ENCODE measurements at places on chromosomes 16 and 17.

DNA sequence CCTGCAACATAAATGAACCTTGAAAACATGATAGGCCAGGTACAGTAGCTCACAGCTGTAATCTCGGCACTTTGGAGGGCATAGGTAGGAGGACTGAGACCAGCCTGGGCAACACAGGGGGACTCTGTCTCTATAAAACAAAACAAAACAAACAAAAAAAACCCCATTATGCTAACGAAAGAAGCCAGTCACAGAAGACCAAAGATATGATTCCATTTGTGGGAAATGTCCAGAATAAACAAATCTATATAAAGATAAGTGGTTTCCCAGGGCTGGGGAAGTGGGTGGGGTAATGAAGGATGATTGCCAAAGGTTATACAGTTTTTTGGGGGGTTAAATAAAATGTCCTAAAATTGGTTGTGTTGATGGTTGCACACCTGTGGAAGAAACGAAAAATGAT lies 36.5 kb upstream of the SIAH1 start:
- DNase-seq, result no peak

GRCh38 chr17:38584350-38584925 lies 21.3 kb downstream of the SRCIN1 start:
- DNase-seq, result no peak

DNA sequence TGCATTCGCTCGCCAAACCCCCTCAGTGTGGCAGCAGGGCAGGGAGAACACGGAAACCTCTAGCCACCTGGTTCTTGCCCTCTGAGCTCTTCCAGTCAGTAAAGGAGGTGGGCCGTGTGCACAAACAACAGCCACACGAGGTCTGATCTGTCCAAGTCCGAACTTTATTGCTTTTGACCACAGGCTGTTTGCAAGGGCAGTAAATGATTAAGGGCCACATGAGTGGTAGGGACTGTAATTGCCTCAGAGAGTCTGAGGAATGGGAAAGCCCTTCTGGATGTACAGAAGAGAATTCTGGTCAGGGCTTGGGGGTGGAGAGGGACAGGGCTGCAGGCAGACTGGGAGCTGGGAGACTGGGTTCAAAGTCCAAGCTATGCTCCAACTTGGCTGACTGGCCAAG lies 75.7 kb upstream of the LHX1 start:
- no peak for DNase-seq

DNA sequence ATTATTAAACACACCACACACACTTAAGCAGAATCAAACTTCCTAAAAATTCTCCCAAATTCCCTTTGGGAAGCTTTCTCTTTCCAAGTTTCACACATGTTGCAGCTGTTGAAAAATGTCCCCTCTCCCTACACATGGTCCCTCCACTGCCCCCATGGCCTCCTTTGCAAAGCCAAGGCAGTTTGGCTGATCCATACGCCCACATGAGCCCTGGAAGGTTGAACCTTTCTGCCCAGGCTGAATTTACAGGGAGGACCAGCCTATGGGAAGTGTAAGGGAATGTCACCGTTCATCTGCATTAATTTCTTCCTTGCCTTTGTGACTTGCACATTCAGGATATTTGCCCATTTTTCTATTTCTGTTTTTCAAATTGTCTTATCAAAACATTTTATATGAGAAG lies 31.1 kb upstream of the SHISA6 start:
- no peak for DNase-seq

GRCh38 chr17:72090108-72090507 lies 30.7 kb upstream of the SOX9 start:
- no peak for DNase-seq

DNA sequence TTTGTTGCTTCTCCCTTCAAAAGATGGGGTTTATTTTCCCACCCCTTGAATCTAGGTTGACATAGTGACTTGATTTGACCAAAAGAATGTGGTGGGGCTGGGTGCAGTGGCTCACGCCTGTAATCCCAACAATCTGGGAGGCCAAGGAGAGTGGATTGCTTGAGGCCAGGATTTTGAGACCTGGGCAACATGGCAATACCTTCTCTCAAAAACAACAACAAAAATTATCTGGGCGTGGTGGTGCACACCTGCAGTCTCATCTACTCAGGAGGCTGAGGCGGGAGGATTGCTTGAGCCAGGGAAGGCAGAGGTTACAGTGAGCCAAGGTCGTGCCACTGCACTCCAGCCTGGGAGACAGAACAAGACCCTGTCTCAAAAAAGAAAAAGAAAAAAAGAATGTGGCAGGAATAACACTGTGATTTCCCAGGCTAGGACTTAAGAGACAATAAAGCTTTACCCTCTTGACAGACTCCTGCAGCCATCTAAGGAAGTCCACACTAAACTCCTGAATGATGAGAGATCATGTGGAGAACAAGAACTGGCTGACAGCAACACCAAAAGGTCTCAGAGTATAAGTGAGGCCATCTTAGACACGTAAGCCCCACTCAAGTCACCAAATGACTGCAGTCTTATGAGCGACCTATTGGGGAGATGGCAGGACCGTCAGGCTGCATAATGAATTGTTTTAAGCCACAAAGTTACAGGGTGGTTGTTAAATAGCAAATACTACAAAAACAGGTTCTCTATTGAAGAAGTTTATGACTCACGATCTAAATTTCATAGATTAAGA lies 37.0 kb downstream of the FBXL20 start:
- DNase-seq, result no peak

DNA sequence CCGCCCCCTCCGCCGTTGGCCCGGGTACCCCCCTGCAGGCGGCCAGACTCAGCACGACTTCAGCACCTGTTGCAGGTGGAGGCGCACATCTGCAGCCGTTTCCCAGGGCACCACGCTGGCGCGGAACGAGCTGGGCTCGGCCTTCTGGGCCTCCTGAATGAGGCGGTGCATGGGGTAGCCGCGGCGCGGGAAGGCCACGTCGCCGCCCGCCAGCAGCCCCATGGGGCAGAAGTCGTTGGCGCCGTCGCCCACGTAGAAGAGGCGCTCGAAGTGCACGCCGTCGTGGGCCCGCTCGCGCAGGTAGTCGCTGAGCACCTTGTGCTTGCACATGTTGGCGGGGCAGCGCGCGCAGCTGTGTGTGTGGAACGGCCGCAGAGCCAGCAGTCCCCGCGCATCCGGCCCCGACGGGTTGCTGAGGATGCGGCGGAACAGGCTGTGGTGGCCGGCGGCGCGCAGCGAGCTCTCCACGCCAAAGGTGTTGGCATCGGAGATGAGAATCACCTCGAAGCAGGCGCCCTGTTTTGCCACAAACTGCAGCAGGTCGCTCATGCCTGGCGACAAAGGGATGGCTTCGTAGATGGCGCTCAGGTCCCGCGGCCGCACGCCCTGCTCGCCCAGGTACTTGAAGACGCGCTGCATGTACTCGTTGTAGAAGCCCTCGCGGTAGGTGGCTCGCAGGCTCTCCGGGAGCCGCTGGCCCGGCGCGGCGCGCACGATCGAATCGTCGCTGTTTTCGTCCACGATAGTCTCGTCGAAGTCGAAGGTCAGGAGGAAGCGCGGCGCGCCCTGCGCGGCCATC lies 6.2 kb downstream of the PHOSPHO1 start:
- DNase-seq, result no peak

GRCh38 chr17:80445726-80446110 lies 30.7 kb downstream of the NPTX1 start:
- DNase-seq, result no peak

GRCh38 chr16:28217326-28217725 lies 5.6 kb upstream of the XPO6 start:
- no peak for DNase-seq

- no peak for DNase-seq
Measured at GRCh38 chr17:30271102-30271501, 20.6 kb downstream of the BLMH start.

DNA sequence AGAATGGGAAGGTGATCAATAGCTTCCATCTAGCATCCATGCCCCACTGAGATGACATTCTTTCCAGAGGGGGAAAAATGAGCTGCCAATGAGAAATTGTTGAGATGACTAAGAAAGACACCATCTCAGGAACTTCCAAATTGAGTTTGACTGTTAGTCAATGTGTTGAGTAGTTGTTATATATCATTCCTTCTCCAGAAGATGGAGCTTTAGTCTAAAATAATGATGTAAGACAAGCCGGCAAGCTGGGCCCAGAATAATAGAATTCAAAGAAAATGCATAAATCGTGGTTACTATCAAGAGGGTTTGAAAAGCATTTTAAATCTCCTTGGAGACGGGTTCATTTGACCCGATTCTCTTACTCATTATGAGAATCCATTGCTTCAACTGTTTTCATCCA lies 71.0 kb upstream of the ATF7IP2 start:
- no peak for DNase-seq

GRCh38 chr16:89067677-89068443 lies 25.8 kb upstream of the ACSF3 start:
- DNase-seq, result no peak

DNA sequence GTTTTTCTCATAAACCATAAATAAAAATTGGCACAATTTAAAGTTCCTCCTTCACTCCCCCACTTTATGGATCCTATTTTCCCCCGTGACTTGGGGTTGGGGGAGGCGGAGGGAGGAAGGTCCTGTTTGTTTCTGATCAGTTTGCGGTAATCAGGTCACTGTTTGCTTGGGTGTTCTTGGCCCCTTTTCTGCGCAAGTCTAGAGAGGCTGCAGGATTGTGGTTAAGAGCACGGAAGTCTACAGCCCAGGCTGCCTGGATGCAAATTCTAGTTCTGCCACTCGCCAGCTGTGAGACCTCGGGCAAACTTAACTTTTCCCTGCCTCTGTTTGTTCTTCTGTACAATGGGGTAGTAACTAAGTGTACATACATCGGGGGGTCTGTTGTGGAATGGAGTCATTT lies 12.1 kb downstream of the ATP2C2 start:
- DNase-seq, result no peak

DNA sequence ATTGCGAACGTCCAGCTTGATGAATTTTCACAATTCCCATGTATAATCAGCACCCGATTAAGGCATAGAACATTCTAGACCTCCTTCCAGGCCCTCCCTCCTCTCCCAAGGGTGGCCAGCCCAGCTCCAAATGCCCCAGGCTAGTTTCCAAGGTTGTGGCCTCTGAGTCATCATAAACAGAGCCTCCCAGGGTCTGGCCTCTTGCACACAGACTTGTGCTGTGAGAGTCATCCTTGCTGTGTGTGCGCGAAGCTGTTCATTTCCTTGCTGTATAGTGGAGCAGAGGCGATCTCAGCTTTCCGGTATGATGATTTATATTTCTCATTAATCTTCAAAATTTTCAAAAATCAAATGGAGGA lies 20.5 kb upstream of the JPH3 start:
- DNase-seq, result peak; percentile 85

GRCh38 chr16:10679921-10680320 lies 14.8 kb downstream of the TEKT5 start:
- DNase-seq, result no peak

GRCh38 chr17:80485846-80486245 lies 9.4 kb upstream of the NPTX1 start:
- DNase-seq, result no peak

DNA sequence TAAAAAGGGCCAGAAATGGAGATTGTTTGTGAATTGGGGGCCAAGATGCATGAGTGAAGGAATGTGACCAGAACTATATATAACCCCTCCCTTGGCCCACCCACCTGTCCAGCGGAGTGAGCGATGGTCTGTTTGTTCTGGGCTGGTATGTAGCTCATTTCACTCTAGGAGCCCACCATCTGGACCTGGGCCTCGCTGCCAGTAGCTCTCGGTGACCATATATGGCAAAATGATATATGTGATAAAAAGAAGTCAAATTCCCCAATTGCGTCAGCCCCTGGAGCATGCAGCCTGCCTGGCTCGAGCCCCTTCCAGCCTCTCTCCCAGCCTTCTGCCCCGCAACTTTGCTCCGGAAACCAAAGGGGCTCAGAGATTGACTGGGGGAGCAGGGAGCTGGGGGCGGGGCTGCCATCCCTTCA lies 47.3 kb downstream of the CCDC42 start:
- DNase-seq, result peak; percentile 77

GRCh38 chr17:18182110-18182977 lies 1.3 kb upstream of the ALKBH5 start:
- DNase-seq, result no peak

DNA sequence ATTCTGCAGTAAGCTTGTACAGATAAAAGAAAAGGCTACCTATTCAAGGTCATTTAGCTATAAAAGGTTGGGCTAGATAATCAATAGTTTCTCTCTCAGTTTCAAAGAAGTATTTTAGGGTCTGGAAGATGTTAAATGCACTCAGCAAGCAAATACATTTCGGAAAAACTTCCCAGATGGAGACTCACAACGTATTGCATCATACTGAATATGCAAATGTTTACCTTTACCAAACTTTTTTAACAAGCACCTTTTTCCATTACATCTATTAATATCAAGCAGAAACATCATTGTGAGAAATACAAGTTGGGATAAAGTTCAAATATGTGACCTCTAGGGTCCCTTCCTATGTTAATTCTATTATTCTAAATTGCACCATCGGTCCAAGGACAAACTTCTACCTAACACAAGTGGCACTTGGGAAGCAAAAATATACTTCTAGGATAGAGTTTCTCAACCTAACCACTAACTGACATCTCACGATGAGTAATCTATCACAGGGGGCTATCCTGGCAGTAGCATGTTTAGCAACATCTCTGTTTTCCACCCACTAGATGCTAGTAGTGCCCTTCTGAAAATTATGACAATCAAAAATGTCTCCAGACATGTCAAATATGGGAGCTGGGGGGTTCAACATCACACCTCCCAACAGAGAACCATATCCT lies 14.5 kb downstream of the KANSL1 start:
- DNase-seq, result no peak

- no peak for DNase-seq
Measured at GRCh38 chr16:86888231-86889053, 310.1 kb downstream of the FOXL1 start.

DNA sequence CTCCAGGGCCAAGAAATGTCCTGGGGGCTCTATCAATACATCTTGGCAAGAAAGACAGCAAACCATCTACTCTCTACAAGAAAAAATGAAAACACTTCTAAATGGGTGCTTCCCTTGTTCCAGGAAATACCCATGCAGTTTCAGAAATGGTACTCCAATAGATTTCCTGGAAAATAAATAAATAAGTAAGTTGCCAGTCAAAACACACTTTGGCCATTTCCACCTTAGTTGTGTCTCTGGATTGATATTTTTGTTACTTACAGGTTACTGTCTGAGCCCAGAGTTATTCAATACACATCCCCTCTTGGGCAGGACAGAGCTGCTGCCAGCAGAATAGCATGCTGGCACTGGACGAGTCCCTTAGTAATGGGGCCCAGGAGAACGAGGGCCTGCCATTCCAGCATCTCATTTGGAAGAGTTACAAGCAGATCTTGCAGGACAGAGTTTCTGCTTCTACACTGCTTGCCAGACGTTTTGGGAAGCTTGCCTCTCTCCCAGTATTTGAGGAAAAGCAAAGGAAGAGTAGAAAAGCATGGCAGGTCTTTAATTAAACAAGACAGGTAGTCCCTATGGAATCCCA lies 100.5 kb downstream of the SMG6 start:
- no peak for DNase-seq

GRCh38 chr16:17372386-17372785 lies 98.4 kb downstream of the XYLT1 start:
- DNase-seq, result no peak

DNA sequence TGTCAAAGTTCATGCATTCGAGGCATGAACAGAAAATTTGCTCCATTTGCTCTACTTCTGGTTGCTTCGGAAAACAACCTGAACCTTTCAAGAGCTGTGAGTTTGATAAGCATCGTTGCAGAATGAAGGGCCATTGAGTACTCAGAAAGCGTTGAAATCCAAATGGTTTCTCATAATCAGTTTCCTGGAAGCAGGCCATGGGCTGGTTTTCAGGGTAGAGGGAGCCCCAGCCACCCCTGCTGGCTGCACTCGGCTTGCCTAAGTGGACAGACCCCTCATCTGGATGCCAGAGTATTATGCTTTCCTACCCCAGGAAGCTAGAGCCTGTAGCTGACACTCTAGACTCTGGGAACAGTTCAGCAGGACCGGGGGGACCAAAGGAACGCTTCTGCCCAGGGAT lies 24.4 kb downstream of the SCNN1G start:
- no peak for DNase-seq
